ENCODE measurements at places on chromosomes 5 and 9.
A peak's percentile ranks its signal among the peaks of the same experiment; 100 is the strongest.

GRCh38 chr5:5667136-5667554 is 244.7 kb downstream of the ICE1 start:
- DNase-seq = no peak

DNA sequence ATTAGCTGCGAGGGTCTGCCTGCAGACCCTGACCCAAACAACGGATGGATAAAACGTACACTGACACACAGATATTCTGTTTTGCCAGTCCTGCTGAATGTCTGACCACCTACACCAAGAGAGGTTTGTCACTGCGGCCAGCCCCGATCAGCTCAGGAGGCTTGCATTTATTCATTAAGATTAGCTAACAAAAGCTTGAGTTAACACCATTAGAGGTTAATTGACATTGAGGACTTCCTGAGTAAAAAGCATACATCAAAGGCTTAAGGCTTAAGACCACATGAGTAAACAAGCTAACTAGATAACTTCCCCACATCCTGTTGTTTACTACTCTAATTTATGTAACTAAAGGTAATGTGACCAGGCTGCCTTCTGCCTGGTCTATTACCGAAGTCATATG is 198.1 kb upstream of the TRPC7 start:
- DNase-seq = no peak

GRCh38 chr9:131910572-131910971 is 169.1 kb downstream of the MED27 start:
- DNase-seq = no peak

DNA sequence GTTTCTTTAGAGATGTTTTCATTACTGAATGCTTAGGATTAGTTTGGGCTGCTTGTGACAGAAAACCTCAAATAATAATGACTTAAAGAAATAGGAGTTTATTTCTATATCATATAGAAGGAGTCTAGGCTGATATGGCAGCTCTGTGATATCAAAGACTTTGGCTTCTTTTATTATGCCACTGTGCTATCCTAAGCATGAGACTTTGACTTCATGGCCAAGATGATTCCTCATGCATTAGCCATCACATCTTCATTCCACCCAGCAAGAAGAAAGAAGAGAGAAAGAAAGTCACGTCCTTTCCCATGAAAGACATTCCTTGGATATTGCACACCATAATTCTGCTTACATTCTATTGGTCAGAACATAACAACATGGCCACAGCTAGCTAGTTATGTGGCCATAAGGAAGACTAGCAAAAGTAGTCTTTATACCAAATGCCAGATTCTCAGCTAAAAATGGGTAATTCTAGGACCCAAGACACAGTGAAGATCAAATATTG is 76.2 kb downstream of the DAPK1 start:
- no peak for DNase-seq

DNA sequence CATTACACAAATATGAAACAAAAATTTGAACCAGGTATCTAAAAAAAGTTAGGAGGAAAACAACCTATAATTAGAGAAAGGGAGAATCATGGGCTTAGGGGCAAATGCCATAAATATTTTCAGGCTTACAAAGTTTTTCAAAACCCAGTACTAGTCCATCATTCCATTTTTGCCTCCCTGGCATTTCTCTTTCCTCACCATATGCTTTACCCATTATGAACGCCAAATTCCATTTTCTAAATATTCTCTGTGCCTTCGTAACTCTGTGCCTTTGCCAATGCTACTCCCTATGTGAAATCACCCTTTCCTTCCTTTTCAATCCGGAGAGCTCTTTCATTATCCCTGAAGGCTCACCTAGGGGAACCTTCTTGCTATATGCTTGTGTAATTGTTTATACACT is 434.1 kb downstream of the ZSWIM6 start:
- DNase-seq = no peak

DNA sequence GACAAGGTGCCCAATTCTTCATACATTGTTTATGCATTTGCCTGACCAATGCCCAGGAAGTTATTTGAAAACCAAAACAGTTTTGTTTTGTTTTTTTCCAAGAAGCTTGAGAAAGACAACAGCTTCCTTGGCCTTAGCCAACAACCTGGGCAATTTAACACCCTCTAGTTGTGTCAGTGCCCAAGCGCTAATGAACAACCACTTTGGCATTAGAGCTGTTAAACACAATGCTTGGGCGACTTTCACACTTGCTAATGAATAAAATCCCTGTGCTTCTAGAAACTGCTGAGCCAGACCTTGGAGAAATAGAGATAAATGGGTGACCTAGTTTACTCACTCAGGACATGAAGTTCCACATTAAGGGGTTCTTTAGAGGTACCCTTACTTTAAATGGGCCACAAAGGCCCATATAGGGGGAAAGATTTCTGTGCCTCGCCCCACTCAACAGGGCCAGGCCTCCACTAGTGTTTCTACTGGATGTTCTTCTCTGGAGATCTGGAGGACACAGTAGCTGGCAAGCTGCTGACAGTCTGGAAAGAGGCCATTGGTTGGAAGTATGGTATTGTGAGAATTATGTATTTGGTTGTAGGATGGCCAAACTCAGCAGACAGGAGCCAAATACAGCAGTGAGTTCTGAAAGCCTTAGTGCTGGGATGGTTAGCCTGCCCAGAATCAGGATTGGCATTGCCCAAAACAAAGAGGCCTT is 179.8 kb downstream of the DOCK8 start:
- DNase-seq = no peak

DNA sequence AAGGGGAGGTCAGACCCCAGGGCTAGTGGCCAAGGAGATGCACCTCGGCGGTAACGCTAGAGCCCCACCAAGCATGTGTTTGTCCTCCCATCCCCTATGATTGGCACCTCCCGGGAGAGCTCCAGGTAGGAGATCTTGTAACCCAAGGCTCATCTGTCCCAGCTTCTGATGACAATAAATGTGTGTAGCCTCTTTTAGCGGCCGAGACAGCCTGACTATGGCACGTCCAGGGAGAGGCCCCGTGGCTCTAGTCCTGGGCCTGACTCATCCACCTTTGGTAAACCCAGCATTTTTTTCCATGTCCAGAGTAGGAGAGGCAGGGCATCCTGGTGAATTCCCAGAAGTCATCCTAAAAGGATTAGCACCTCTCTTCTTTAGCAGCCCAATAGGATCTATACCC is 39.2 kb downstream of the IRF1 start:
- DNase-seq = no peak

DNA sequence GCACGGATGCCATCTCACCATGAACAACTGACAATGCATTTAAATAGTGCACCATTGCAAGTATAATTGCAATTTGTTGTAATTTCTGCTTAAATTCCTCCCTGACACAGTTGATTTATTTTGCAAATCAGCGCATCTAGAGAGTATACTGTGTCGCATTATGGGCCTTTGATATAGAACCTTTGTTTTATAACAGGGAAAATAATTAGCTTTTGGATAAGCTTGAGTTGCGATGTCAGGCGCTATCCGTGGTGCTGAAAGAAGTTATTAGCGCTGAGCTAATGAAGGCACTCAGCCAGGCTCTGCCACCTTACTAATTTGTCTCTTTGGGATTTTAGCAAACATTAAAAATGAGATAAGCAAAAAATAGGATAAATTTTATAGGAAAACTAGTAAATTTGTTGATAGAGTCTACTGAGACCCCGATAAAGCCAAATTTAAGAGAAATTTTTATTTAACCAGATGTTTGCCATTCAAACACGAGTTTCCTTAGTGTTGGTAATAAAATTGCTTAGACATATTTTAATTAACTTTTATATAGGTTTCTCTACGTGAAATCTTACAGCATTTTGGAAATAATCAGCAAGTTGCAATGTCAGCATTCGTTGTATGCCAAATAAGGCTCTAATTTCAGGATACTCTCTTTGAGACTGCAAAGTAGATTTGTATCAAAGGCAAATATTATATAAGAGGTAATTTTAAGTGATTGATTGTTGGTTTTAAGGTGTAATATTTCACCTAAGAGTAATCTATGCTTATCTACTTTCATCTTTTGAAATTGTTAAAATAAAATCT is 355.5 kb downstream of the TLR4 start:
- no peak for DNase-seq

DNA sequence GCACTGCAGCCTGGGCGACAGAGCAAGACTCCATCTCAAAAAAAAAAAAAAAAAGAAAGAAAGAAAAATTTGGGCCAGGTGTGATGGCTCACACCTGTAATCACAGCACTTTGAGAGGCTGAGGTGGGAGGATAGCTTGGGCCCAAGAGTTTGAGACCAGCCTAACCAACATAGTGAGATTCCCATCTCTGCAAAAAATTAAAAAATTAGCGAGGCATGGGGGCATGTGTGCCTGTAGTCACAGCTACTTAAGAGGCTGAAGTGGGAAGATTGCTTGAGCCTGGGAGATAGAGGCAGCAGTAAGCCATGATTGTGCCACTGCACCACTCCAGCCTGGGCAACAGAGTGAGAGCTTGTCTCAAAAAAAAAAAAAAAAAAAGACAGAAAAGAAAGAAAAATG is 2.9 kb upstream of the SIT1 start:
- no peak for DNase-seq

GRCh38 chr5:33043343-33043997 is 332.3 kb downstream of the NPR3 start:
- DNase-seq = no peak

DNA sequence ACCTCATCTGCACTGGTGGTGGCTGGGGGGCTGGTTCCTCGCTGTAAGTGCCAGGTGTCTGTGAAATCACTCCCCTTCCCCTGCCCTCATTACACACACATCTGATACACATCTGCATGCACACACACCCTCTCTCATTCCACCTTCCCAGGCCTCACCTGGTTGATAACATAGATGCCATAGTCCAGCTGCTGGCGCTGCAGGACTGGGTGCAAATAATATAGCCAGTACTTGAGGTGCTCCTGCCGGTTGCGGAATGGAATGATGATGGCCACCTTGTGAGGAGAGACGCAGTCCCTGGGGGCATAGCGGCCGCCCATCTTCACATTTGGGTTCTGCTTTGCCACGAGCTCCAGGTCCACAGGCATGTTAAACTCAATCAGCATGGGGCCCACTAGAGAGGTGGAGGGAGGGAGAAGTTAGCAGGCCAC is 32.1 kb downstream of the B4GALT1 start:
- DNase-seq = no peak

DNA sequence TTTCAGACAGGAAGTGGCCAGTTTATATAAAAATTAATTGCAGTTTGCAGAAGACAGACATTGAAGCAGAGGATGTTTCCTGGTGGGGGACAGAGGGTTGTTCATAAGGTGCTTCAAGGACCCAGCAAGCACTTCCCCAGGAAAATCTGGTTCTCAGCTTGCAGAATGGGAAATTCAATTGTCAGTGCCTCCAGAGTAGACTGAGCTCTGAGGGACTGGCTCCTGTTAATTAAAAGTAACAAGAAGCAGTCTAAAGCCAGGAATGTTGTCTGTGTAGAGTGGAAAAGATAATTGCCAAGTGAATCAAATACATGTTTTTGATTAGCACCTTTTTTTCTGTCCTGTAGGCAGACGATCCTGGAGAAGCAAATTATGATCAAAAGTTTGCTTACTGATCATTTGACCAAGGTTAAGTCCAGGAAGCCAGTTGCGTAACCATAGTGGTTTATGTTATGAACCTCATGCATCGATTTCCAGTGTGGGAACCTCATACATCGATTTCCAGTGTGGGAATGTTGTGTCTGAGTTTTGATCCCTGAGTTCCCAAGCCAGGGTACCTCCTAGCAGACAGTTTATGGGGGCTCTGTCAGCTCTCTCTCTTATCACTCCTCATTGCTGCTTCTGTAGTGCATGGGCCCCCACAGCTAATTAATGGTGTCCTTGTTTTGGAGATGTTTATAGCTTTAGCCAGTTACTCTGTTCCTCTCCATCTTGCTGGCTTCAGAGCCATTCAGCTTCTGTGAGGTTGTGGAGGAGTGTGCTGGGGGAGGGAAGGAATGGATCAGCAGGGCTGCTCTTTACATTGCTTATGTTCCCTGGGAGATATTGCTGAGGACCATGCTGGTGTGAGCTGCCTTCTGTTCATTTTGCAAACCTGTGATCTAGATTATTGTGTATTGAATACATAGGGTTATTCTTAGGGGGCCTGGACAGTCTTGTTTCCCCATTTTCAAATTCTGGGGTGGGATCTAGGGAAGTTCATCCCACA is 17.1 kb downstream of the MSANTD3 start:
- DNase-seq = no peak

- DNase-seq = no peak
These were observed 1.6 kb downstream of the ARSI start for GRCh38 chr5:150301170-150301505.

GRCh38 chr5:60377826-60378225 is 322.1 kb downstream of the DEPDC1B start:
- DNase-seq = no peak

- no peak for DNase-seq
These were observed 57.4 kb downstream of the IRF1 start for GRCh38 chr5:132433141-132433540.

GRCh38 chr5:53369681-53370080 is 110.7 kb upstream of the FST start:
- no peak for DNase-seq

GRCh38 chr5:130762031-130762430 is 403.0 kb downstream of the HINT1 start:
- DNase-seq = no peak

- no peak for DNase-seq
These were observed 60.5 kb downstream of the BASP1 start for GRCh38 chr5:17277907-17278306.

DNA sequence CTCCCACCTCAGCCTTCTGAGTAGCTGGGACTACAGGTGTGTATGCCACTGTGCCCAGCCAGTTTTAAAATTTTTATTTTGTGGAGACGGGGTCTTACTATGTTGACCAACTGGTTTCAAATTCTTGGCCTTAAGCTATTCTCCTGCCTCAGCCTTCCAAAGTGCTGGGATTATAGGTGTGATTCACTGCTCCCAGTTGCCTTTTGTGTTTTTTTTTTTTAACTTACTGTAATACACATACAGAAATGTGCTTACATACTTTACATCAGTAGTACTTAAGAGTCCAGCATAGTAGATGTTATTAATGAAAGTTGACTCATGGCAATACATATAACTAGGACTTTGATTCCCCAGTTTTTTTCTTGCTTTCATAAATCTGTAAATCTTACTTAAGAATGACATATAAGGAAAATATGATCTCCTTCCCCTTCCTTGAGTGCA is 4.7 kb downstream of the MAN2A1 start:
- no peak for DNase-seq

GRCh38 chr9:114098021-114098935 is 814 bp downstream of the KIF12 start:
- DNase-seq = peak; percentile 93

DNA sequence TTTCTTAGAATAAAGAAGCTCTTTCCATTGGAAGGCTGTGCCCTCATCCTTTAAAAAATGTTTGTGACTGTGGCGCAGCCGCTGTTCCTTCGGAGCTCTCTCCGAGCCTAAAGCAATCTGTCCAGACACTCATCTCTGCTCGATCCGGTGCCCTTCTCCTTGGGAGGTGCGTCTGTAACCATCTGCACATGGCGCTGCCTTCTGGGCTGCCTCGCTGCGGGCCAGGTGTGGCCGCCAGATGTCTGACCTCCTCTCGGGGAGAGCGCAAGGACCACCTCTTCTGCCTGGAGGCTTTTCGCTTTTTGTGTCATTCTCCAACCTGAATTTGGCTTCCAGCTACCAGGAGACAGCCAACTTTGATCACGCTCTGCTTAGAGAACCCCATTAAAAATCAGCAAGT is 153.4 kb upstream of the PTCH1 start:
- peak; percentile 90 for DNase-seq
